RWPE2 (cell line): ENCODE measurements at places on chromosomes 7 and 10.

DNA sequence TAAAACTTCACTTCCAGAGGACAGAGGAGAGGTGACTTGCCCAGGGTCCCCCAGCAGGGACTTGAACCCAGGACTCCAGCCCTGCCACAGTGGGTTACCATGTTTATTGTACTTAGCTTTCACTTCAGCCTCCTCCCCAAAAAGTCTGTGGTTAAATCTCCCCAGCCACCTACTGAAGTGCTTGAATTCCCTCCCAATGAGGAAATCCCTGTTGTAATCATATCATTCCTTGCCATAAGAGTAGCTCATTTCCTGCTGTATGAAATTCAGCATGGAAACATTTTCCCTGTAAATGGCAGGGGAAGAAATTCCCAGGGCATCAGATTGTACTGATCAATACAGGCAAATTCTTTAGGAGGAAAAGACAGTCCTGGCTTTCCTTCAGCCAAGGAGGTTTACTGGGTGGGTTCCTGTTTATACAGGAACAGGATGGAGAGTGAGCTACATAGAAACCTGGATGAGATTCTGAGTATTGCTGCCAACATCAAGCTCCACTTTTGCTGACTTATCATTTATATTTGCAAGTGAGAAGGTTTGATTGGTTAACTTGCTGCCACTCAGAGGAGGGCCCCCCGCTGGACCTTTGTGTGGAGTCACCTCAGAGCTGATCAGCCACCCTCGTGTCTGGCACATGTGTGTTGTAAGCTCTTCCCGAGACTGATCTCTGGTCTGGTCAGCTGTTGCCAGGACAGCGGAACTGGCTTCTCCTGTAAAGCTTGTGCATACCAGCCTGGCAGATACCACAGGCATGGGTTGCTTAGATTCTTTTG lies 16.4 kb upstream of the PDZD8 start:
- DNase-seq = no peak

DNA sequence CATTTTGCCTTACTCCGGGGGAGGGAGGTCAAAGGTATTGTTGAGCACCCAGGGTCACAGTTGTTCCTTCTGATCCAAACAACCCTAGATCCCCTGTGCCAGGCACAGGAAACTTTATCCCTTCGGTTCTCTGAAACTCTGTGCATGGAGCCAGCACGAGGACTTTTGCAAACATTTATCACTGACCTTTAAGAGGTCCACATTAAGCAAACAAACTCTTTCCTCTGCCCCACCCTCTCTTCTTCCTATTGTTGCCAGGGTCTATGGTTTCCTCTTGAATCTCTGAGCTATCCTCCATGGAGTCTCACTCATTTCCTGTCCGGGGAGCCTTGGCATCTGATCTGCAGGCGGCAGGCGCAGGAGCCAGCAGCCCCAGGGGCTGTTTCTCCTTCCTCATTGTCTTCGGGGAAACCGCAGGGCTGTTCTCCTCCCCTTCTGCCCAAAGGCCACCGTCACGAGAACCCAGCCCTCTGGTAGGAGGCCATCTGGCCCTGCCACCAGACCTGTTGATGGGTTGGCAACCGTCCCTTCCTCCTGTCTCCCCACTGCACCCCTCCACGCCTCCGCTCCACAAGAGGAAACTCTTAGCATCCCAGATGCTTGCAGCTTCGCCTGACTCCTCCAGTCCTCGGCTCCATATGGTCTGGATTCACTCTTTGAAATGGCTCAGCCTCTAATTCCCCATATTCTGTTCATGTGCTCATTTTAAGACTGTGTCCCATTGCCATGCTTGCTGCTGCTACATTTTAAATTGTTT lies 327.3 kb upstream of the NRP1 start:
- DNase-seq = peak; percentile 57

DNA sequence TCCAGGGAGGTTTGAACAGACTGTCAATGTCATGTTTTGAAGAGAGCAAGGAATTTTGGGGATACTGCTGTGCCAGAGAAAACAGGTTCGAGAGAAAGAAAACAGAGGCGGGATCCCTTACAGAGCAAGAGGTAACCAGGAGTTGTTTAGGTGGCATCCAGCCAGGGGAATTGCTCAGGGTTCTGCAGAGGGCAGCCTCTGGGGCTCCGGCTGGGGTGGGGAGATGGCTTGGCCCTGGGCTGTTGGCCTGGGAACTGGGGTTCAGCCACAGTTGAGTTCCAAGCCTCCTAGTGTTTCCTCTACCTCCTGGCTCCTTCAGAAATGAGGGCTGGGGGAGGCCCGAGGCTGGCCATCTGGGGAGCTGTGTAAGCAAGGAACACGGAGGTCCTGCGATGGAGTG lies 68.0 kb downstream of the CAMK1D start:
- no peak for DNase-seq

GRCh38 chr7:75694638-75695399 lies 43.9 kb downstream of the HIP1 start:
- DNase-seq = no peak

GRCh38 chr7:45647967-45648670 lies 74.0 kb downstream of the ADCY1 start:
- peak; percentile 17 for DNase-seq

DNA sequence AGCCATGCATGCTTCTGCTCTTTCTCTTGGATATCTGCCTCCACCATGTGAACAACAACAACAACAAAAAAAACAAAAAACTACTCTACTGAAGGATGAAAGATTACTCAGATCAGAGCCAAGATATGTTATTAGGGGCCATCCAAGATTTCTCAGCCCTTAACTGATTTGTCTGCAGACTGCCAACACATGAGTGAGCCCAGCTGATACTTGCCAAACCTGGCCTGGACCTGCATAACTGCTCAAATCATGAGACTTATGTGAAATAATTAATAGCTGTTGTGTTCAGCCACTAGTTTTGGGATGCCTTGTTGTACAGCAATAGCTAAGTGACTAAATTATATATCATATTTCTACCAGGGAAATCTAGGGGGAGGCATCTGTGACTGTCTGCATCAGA lies 334.5 kb upstream of the SORCS1 start:
- DNase-seq = no peak

DNA sequence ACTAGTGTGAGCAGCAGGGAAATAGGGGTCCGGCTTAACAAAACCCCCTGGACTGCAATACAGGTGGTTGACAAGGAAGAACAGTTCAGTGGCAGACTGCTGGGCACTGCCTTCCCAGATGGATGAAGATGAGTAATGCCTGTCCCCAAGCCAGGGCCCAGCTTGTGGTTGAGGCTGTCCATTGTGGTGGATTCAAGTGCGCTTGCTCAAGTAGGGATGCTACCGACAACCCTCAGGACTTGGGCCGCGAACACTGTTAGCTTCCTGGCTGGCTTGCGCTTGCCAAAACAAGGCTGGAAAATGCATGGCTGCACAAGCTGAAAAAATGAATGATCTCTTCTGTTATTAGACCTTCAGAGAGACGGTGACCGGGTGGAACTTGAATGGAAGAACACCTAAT lies 116.1 kb upstream of the ACBD5 start:
- DNase-seq = no peak

GRCh38 chr7:51144178-51144577 lies 172.4 kb downstream of the COBL start:
- no peak for DNase-seq

DNA sequence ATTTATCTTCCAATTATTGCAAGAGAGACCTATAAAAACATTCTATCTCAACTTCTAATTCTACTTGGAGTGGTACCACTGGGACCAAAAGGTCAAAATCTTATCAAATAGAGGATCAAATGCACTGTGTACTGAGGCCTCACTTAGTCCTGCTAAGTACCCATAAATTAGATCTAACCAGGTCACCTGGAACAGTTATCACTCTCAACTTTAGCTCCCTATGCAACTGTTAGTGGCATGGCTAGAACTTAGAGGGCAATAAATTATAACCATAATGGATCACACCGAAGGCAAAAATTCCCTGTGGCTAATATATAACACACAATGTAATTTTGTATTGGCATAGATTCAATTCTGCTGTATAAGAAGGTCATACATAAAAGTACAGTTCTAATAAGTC lies 428.9 kb downstream of the PCDH15 start:
- DNase-seq = no peak

DNA sequence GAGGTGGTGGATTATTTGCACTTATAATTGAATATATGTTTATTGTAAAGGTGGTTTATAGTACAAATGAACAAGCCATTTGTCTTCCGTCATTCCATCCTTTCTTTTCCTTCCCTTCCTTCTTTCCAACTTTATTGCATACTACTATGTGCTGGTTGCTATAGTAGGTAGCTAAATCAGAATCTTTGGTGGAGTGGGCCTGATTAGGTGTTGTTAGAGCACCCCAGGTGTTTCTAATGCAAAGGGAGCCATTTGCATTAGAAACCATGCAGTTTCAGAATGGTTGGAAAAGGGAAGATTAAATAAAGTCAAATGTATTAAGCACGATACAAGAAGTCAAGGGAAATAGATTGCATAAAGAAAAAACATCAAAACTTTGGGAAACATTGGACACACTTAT lies 88.8 kb upstream of the TRIL start:
- no peak for DNase-seq

DNA sequence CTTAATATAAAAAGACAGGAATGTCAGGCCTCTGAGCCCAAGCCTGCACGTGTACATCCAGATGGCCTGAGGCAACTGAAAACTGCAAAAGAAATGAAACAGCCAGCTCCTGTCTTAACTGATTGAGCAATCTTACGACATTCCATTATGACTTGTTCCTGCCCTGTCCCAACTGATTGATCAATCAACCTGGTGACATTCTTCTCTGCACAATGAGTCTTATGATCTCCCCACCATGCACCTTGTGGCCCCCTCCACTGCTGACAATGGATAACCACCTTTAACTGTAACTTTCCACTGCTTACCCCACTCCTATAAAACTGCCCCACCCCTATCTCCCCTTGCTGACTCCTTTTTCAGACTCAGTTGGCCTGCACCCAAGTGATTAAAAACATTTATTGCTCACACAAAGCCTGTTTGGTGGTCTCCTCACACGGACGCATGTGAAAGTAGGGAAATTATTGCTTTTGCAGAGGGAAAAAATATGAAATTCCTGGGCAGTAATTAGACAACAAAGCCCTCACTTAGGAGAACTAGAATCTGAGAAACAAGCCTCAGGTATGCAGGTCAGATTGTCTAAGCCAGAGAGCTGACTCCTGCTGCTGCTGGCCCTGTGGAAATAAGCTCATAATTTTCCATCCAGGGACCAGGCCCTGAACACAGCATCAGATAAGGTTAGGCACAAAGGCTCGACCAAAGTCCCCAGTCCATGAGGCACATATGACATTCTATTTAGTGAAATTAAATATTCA lies 5.3 kb downstream of the CYP3A7 start:
- DNase-seq = no peak

DNA sequence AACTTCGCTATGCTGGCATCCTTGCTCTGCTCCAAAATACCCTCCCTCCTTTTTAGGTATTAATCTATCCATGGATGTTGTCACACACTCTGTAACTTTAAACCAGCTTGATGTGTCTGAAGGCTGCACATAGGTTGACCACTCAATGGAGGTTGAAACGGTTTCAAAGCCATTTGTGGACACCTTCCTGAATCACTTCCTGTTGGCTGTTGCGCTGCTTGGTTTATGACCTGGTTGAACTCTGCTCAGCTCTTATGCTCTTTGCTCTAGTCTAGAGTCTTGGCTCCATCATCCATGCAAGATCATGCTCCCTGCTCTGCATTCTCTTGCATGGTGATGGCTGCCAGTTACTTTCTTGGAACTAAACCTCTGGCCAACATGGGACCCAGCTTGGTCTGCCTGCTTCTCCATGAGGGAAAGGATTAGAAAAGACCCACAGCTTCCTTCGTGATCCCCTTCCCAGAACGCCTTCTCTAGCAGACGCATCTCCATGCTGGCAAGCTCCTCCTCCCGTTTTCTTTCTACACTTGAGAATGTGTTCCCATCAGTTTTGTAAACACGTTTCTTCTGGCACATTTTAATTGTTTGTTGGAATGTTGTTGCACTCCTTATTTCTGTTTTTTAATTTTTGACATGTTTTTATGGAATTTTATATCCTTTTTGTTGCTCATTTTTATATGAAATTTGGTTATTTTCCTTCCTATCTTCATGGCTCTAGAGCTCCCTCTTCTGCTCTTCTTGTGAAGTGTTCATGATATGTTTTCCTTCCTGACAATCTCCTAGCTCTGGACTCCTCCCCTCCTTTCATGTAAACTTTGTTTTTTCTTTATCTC lies 149.8 kb downstream of the XPNPEP1 start:
- DNase-seq = no peak

DNA sequence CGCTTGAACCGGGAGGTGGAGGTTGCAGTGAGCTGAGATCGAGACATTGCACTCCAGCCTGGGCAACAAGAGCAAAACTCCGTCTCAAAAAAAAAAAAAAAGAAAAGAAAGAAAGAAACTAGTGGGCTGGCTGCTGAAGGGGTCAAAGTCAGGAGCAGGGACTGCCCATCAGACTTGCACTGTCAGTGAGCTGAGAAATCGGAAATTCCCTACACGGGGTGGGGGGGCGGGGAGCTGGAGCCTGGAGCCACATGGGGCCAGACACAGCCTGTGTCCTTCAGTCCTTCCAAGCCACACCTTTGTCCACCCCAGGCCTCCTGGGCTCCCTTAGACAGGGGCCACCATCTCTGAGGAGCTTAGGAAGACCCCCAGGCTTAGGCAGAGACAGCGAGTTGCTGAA lies 34.5 kb downstream of the SRRM3 start:
- no peak for DNase-seq

DNA sequence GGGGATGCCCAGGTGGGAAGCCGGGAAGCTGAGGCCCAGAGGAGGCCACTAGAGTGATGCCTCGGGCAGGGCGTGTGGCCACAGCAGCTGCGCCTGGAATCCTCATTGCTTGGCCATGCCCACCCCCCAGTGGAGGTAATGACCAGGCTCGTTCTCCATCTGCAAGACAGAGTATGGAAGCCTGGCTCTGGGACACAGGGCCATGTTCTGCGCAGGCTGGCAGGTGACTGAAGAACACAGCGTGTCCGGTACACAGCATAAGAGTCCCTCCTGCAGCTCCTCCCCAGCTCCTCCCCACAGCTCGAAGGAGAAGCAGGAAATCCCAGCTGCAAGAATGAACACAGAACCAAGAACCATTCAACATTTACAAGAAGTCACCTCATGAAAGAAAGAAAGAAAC lies 64.8 kb downstream of the SMURF1 start:
- no peak for DNase-seq

DNA sequence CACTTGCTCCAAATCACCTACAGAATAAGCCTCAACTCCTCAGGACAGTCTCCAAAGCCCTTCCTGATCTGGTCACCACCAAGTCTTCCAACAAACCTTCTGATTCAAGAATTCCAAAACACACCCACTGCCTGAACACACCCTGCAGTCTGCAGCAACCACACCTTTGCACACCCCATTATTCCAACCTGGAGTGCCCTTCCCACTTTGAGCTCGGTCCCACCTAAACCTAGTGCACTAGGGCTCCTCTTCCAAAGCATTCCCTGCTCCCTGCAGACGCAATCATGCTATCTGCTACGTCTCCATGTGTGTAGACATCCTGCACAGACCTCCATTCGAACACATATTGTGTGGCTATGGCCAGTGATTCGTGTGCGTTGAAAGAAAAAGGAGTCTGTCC lies 289.3 kb downstream of the GRID1 start:
- no peak for DNase-seq

GRCh38 chr10:102721954-102722353 lies 7.5 kb downstream of the SFXN2 start:
- no peak for DNase-seq
